ENCODE measurements at places on chromosomes 7 and 10.

DNA sequence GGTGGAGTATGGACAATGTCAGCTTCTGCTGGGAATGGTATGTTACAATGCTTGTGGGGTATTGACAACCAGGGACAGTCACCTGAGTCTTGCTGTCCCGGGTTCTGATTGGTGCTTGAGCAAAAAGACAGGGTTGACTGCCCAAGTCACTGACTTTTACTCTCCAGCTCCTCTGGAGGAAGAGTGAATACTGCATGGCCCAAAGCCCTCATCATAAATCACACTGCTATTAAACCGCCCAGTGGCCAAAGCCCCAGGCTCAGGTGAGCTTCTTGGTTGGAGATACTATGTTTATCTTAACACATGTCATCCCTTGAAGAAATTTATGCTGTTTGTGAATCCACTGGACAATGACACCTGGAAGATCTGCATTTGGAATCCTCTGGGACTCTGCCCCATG is 90.0 kb upstream of the IGFBP3 start:
- DNase-seq = no peak

- DNase-seq = no peak
Observed at GRCh38 chr7:44962483-44963251, 16.1 kb downstream of the MYO1G start.

- no peak for DNase-seq
Observed at GRCh38 chr7:48114115-48114514, 25.1 kb downstream of the UPP1 start.

GRCh38 chr10:118732245-118733165 is 22.3 kb downstream of the CACUL1 start:
- DNase-seq = no peak

DNA sequence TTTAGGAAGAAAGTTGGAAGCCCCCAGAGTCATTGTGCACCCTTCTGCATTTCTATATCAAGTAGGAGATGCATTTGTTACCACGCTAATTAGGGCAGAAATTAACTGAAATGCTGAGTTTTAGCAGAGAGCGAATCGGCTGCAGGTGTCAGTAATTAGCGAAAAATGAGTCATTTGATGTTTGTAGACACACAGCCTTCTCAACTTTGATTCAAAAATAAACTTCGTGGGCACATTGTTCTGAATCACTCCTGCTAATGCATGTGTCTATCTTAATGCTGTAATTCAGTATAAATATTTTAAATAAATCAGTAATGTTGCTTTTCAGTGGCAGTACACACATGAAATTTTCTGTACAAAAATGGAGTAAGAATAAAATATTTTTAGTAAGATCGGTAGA is 109.5 kb upstream of the CARD11 start:
- no peak for DNase-seq

- no peak for DNase-seq
Observed at GRCh38 chr10:15737656-15738055, 17.9 kb upstream of the ITGA8 start.

- DNase-seq = no peak
Observed at GRCh38 chr10:83769281-83769820, 370.0 kb upstream of the GHITM start.

DNA sequence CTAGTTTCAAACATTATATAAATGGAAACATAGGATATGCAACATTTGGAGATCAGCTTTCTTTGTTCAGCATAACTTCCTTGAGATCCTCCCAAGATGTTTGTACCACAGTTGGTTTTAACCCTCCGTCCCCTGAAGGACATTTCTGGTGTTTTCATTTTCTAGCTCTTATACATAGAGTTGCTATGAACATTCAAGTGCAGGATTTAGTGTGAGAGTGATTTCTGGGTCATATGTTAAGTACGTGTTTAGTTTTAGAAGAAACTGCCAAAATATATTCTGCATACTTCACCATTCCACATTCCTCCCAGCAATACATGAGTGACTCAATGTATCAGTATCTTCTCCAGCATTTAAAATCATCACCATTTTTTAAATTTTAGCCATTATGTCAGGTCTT is 588.7 kb upstream of the PFKP start:
- no peak for DNase-seq

- DNase-seq = no peak
Observed at GRCh38 chr7:901388-902154, 25.2 kb downstream of the GET4 start.

- DNase-seq = no peak
Observed at GRCh38 chr10:110860576-110861241, 11.0 kb upstream of the PDCD4 start.

DNA sequence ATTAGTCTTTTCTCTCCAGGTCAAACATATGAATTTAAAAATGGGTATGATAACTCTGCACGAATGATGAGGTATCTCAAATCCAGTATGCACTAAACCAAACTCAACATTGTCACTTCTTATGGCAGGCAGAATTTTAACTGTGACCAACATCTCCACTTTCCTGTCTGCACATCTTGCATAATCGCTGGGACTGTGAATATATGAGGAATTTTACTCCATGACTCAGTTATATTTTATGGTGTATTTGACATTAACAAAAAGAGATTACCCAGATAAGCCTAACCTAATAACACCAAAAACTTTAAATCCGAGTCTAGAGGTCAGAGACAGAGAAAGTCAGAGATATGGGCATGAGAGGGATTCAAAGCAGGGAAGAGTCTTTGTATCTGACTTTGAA is 454.5 kb upstream of the SEMA3D start:
- DNase-seq = no peak

DNA sequence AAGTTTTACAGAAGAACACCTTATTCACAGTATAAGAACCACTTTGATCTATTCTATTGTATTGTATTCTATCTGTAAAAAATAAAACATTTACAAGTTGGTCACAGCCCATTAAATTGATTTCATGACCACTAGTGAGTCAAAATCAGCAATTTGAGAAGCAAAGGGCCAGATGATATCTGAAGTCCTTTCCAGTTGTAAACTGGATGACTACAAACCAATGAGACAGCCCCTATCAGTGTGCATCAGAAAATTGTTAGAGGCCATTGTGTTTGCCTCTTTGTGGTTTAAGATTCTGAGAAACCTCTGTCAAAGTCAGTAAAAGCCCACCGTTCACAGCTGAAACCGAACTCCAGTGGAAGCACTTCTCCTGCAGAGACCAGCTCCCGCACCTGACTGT is 54.8 kb downstream of the TBXAS1 start:
- no peak for DNase-seq

DNA sequence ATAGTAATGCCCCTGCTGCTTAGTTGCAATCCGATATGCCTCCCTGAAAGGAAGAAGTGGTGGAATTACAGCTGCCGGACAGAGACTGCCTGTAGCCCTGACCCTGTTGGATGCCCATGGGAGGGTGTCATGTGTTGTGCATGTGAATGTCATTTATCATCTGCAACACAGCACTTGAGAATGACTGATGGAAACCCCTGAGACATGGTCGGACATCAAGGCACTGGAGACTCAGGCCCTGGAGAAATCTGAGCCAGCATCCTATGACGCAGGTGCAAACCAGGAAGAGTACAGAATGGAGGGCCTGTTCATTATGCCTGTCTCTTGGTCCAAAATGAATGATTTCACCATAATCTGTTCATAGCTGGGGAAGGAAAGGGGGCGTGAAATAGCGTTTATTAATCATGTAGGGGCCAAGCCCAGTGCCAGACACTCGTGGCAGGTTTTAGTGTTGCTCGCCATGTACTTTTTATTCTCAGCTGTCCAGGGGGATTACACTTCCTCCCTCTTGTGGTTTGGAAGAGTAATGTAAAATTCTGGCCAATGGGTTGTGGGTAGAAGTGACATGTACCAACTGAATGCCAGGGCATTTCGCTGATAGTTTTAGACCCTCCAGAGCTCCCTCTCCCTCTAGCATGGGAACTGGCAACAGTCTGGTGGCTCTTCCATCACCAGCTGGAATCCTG is 23.0 kb upstream of the LEP start:
- DNase-seq = no peak

- DNase-seq = no peak
Observed at GRCh38 chr10:126716366-126716765, 45.9 kb upstream of the C10orf90 start.

GRCh38 chr7:78510580-78511188 is 712.1 kb downstream of the PHTF2 start:
- DNase-seq = no peak

GRCh38 chr7:94350734-94351133 is 44.0 kb upstream of the COL1A2 start:
- DNase-seq = no peak

DNA sequence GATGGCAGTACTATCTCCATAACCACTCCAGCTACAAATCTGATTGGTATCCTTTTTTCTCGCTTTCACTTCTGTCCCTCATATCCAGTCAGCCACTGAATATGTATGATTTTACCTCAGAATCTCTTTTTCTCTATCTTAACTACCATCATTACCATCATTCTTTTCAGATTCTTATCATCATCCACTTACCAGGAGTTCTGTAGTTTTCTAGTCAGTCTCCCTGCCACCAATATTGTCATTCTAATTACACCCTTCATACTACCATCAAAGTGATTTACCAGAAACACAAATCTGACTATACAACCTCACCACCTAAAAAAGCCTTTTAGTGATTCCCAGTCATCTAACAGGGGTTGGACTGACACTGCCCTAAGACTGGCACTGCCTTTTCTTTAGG is 64.9 kb upstream of the TMEM140 start:
- DNase-seq = no peak

- no peak for DNase-seq
Observed at GRCh38 chr10:125076891-125077541, 83.3 kb downstream of the CTBP2 start.

GRCh38 chr10:4504550-4504949 is 321.5 kb upstream of the AKR1E2 start:
- DNase-seq = no peak

DNA sequence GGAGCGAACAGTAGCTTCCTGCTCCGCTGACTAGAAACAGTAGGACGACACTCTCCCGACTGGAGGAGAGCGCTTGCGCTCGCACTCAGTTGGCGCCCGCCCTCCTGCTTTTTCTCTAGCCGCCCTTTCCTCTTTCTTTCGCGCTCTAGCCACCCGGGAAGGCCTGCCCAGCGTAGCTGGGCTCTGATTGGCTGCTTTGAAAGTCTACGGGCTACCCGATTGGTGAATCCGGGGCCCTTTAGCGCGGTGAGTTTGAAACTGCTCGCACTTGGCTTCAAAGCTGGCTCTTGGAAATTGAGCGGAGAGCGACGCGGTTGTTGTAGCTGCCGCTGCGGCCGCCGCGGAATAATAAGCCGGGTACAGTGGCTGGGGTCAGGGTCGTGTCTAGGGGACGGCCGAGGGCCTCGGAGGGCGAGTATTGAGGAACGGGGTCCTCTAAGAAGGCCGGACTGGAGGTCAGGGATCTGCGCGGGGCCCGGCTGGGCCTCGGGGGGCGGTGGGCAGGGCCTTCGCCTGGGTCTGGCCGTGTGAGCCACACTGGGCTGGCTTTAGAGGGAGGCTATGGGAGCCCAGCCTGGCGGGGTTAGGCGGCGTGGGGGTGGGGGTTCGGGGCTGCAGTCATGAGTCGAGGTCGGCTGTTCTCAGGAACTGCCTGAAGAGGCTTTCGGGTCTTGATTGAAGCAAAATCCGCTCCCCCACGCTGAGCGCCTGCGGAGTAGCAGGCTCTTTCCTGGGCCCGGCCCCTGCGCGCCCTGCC is at the start of gene CDK1:
TSS of gene CDK1 (plus strand) at position 265 of the 757 bp plus-strand sequence. CDS start 1,688 bp downstream, outside the sequence.
- peak; percentile 89 for DNase-seq

- no peak for DNase-seq
Observed at GRCh38 chr10:116848944-116849247, 403 bp upstream of the ENO4 start.

DNA sequence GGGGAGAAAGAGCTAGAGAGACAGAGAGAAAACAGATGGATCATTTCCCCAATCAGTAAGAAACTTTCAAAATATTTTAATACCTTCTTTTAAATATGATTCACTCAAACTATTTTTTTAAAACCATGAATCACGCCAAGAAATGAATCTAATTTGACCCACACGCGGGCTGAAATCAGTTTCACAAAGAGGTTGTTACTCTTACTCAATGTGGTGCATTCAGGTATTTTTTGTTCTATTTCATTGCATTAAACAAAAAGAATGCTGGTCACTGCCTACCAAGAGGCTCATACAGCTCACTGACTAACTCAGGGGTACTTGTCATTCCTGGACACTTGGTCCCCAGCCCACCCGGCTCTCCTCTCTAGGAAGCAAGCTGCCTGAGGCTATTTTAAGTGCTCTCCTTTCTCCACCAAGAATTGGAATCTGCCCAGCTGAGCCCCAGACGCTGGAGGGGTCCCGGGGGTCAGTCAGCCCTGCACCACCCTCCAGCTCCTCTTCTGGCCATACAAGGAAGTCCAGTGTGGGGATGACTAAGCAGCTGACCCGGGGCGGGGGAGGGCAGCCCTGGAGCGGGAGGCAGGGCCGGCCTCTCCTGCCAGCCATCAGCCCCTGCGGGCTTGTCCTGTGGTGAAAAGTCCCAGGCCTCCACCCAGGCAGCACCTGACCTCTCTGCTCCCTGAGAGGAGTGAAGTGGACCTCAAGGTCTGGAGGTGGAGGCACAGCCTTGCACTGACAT is 21.7 kb upstream of the PFKP start:
- DNase-seq = peak; percentile 16

GRCh38 chr7:65448816-65449504 is 75.3 kb downstream of the ZNF92 start:
- DNase-seq = no peak

DNA sequence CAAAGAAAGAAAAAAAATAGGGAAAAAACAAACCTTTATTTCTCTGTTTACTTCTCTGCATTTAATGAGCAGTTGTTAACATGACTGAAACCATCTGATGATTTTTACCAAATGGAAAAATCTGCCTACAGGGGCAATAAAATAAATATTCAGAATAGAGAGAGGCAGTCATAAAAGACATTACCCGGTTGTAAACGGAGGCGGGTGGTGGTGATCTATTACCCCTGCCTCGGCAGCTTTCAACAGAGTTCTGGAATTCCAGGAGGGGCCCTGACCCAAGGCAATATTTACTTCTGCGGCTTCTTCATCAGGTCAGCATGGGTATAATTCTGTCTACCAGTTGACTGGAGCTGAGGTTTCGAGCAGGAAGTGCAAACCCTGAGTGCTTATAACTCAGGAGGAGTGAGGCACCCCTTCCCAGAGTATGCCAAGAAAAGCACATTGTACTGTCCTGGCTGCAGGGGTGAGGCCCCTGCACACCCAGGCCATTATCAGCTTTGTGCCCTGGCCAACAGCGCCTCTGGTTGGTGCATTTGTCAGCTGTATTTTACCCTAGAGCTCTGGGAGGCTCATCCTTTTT is 8.2 kb upstream of the CXCL12 start:
- DNase-seq = no peak

DNA sequence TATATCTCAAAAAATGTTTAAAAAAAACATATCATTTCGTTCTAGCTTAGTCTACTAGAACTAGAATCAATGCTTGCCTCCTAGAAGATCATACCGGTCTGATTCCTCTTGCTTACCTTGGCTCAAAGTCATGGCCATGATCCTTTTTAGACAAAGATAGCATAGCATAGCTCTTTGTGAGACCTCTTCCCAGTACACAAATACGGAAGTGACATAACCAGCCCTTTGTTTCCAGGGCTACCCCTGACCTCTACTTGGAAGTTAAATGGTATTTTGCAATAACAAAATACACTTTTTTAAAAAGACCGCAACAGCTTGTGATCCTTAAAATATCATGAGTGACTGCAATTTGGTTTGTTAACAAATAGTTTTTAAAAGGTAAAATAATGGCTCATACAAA is 130.7 kb upstream of the NOBOX start:
- DNase-seq = no peak
